ENCODE measurements at places on chromosomes 1 and 21.

DNA sequence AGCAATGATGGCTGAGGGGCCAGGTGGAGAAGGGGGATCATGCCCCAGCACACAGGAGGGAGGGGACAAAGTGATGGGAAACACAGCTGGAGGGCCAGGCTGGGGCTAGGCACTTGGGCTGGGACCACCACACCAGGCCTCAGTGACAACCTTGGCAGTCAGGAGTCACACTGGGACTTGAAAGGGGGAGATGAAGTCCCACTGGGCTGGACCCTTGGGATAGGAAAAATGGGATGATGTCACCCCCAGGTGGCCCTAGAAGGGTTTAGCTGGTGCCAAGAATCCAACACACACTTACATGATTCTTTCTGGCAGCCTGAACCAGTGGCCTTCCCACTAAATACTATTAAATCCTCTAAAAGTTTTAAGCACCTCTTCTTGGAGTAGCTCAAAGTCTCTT is 17.1 kb downstream of the ZBTB17 start:
- no peak for DNase-seq

GRCh38 chr21:45196620-45197019 is 91.1 kb downstream of the POFUT2 start:
- no peak for DNase-seq

DNA sequence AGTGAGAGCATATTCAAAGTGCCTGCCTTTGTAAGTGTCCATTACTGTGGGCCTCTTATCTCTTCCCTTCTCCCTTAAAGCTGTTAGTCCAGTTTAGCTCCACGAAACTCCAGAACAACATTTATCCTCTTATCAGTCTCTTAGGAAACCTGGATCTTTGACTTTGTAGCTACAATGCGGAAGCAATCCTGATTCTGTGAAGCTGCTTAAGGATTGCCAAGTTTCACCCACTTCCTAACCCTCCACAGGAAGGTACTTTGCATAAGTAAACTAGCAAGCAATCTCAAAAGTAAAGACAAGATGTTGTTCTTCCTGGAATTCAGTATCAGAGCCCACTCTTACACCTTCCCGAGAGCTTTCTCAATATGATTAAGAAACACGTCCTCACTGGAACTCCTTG is 164.9 kb upstream of the USP25 start:
- no peak for DNase-seq

- DNase-seq, result no peak
These were observed 122.2 kb upstream of the BEND5 start for GRCh38 chr1:48898894-48899293.

GRCh38 chr1:30680879-30681278 is 42.5 kb downstream of the MATN1 start:
- DNase-seq, result no peak

GRCh38 chr1:9027307-9027706 is 1.1 kb upstream of the SLC2A7 start:
- DNase-seq, result no peak

DNA sequence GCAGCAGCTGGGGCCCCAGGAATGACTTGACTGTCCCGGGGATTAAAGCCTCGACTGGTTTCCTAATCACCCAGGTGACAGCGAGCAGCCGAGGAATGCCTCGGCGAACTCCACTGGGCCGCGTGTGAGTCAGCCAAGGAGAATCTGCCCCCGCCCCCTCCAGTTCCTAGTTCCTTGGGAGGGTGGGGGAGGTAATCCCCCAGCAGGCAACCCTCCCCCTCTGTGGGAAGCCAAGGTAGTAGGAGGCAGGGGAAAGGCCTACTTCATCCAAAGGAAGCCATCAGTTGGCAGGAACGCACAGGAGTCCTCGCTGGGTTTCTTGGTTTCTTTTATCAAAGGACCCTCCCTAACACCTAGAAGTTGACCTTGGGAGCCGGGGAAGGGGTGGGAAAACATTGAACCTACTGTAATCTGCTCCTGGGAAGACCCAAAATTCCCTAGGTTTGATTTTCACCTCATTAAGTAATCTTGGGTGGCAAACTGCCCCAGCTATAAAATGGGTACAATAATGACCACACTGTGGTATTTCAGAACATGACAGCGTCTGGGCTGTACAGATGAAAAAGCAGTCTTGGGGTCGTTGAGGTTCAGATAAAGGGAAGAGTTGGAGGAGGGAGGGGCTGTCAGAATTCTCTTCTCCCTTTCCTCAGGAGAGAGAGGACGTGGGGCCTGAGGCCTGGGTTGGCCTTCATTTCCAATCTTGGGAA is 1.4 kb downstream of the TENT5B start:
- no peak for DNase-seq

DNA sequence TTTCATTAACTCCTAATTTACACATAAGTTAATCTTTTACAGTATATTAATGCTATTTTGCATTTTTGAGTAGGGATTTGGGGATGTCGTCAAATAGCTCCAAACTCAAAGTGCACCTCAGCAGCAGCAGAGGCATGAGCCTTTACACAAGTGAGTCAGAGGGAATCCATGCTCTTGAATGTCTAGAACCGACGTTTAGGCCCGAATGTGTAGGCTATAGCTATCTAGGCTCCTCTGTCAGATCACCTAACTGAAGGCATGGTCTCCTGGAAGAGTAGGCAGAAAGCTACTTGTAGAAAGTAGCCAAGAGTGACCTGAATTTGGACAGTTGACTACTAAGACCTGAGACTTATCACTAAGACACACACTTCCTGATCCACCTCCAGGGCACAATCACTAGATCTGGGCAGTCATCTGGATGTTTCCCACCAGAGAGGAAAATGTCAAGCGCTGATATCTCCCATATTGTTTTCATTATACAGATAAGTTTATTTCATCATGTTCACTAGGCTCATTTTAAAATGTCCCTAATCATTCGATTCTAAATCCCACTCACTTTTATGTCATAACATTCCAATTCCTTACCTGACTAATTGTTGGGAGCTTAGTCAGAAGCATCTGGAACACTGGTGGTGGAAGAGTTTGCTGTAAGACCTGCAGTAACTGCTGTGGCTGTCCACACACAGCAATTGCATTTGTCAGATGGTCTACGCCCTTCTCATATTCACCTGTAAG is 15.3 kb downstream of the TOMM20 start:
- DNase-seq, result no peak

- DNase-seq, result no peak
These were observed 29.4 kb upstream of the DYRK1A start for GRCh38 chr21:37337179-37337578.

DNA sequence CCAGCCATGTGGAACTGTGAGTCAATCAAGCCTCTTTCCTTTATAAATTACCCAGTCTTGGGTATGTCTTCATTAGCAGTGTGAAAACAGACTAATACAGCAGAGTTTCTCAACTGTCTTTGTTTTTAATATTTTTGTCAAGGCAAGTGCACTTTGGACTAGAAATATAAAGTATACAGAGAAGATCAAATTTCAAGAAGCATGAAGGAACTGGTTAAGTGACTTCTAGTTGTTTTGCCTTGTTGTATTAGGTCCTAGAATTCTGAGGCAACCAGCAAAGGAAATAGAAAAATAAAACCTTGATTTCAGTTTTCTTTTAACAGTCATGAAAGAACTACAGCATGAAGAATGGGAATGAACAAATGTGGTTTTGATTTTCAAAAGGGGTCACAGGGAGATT is 131.1 kb upstream of the PTGFR start:
- no peak for DNase-seq

- no peak for DNase-seq
These were observed 105.4 kb downstream of the ATP6V1G3 start for GRCh38 chr1:198435056-198435455.

DNA sequence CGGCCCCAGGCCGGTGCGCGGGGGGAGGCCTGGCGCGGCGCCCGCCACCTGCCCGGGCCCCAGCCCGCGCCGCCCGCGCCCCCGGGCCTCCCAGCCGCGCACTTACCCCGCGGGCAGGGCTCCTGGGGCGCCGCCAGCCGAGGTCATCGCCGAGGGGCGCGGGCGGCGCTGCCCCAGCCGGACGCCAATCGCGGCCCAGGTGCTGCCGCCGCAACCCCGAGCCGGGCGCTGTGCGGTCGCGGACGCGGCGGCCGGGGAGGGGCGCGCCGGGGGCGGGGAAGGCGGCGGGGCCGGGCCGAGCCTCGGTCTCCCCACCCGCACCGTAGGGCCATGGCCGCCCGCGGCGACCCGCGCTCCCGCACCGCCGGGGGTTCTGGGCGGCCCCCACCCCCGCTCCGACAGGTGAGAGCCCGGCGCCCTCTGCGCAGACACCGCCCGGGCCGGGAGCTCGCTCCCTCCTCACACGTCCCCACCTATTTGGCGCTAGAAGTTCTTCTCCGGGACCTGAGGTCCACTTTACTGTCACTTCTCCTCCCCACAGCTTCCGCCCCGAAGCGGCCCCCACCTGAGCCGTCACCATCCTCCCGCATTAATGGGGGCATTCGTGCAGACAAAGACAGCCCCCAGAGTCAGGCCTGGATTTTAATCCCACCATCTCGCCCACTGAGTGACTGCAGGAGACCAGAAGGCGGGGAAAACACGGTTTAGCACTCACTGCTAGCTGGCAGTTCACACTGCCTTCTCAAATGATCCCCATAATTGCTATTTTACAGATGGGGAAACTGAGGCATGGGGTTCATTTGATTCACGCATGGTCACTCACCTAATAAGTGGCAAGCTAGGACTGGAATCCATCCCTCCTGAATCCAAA is at the start of gene TTC39A:
TTC39A (minus strand) TSS at position 232 of the 871 bp plus-strand sequence; CDS start at position 147, 85 bp downstream.
- no peak for DNase-seq

DNA sequence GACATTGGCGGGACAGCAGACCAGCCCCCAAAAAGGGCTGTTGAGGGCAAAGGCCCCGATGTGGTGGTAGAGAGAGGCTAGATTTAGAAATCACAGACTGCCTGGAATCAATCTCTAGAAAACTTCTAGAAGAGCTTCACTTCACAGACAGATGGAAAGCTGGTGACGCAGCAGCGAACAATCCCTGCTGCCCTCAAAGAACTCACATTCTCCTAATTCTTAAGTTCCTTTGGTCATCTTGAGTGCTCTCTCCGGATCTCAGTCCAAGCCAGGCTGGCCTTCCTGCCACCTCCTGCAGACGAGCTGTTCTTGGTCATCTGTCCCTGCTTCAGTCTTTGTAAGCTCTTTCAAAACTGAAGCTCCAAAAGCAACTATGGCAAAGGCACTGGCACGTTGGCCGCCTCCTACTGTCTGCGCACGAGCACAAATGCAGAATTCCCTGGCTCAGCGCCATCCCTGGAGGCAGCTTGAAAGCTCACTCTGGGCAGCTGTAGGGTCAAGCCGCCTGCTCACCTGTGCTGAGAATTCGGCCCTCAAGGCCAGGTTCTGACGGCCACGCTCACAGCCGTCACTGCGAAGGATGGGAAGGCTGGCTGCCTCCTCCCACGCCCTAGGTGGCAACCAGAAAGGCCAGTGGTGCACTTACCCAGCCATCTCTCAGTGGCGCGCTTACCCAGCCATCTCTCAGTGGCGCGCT is 110.6 kb downstream of the NPHP4 start:
- no peak for DNase-seq

DNA sequence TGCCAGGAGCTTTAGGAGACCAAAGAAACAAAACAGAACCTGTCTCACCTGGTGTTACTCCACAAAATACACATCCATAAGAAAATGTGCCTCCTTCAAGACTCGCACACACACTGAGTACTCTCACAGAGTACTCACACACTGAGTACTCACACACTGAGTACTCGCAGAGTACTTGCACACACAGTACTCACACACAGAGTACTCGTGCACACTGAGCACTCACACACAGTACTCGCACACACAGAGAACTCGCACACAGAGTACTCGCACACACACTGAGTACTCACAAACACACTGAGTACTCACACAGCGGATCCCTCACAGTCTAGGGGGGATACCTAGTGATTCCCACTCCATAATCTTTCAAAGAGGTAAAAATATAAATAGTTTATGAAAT is 40.3 kb downstream of the PCSK9 start:
- DNase-seq, result no peak

GRCh38 chr1:10738061-10739058 is 58.1 kb downstream of the CASZ1 start:
- DNase-seq, result no peak

DNA sequence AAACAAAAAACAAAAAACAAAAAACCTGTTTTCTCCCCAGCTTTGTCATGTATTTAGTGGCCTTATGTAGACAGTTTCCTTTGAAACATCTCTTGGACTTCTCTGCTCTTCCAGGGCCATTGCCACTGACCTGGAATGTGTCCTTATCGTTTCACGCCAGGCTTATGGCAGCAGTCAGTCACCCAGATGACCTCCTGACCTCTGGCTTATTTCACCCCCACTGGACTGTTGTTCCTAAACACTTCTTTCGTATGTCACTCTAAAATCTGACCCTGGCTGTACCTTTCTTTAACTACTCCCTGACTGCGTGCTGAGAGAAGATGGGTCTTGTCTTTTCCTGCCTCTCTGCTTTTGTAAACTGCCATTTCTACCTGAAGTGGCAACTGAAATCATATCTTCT is 9.1 kb downstream of the LGALS8 start:
- no peak for DNase-seq

- no peak for DNase-seq
These were observed 56.3 kb upstream of the JUN start for GRCh38 chr1:58839846-58840835.

Data from urinary bladder (tissue), 4 donors.